ENCODE measurements at places on chromosomes 6 and 20.

- peak; percentile 92 for DNase-seq
Observed at GRCh38 chr6:111230351-111231089, 143.2 kb downstream of the SLC16A10 start.

DNA sequence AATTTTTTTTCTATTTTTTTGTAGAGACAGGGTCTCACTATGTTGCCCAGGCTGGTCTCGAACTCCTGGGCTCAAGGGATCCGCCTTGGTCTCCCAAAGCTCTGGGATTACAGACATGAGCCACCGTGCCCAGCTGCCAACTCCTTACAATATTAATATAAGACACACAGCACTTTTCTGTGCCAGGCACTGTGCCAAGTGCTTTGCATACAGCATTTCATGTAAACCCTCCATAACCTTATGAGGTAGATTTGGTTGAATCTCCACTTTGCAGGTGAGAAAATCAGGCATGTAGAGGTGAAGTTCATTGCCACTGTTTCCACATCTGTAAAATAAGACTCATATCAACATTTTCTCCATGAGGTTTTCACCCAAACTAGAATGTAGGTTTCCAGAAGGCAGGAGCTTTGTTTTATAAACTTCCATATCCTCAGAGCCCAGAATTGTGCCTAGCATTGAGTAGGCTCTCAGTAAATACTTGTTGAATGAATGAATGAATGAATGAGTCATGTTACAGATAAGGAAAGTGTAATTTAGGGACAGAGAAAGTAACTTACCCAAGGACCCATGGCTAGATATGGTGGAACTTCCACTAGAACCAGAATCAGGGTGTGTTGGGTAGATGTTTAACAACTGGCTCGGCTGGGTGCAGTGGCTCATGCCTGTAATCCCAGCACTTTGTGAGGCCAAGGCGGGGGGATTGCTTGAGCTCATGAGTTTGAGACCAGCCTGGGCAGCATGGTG lies 3.0 kb upstream of the CTNNBL1 start:
- no peak for DNase-seq

- no peak for DNase-seq
Observed at GRCh38 chr6:126941751-126942150, 176.7 kb upstream of the RSPO3 start.

DNA sequence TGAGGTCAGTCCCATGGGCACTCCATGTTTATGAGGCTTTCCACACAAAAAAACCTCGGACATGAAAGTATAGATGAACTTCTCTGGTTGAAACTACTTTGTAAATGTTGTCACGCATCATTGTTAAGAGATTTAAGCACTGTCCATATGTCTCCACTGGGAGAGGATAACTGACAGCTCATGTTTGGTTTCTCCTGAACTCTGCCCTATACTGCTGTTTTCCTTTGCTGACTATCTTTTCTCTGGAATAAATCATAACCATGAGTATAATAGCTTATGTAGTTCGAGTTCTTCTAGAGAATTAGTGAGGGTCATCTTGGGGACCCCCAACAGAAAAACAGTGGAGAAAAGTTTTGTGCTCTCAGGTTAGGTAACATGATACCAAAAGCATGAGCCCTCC lies 14.3 kb downstream of the THEMIS start:
- DNase-seq, result no peak

DNA sequence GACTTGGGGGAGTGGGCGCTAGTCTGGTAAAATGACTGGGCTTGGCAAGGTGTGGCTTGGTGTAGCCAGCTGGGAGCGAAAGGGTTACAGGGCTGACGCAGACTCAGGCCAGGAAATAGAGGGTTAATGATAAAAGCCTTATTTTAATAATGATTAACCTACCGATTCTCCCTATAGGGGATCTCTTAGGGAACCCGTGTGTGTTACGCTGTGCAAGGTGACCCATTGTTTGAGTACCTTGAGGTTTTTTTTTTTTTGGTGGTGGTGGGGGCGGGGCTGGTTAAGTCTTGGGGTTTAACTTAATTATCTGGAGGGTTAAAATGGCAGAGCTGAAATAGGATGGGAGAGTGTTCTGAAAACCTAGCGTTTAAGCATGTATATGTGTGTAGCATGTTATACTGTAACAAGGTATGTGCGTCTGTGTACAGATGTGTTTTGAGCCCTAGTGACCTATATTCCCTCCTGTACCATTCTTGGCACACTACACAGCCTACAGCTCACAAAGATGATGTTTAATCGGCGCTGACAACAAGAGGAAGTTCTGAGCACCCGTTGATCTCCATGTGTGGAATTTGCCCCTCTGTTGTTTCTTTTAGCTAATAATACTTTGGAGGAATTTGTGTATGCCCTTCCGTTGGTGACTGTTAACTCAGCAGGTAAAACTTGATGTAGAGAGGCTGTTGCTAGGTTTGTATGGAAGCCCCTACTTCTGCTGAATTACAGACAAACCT lies 1.3 kb downstream of the CARMIL1 start:
- DNase-seq, result no peak

GRCh38 chr6:4649728-4650127 lies 126.5 kb upstream of the CDYL start:
- peak; percentile 76 for DNase-seq

- DNase-seq, result no peak
Observed at GRCh38 chr20:46354207-46354555, 45.9 kb upstream of the CDH22 start.

DNA sequence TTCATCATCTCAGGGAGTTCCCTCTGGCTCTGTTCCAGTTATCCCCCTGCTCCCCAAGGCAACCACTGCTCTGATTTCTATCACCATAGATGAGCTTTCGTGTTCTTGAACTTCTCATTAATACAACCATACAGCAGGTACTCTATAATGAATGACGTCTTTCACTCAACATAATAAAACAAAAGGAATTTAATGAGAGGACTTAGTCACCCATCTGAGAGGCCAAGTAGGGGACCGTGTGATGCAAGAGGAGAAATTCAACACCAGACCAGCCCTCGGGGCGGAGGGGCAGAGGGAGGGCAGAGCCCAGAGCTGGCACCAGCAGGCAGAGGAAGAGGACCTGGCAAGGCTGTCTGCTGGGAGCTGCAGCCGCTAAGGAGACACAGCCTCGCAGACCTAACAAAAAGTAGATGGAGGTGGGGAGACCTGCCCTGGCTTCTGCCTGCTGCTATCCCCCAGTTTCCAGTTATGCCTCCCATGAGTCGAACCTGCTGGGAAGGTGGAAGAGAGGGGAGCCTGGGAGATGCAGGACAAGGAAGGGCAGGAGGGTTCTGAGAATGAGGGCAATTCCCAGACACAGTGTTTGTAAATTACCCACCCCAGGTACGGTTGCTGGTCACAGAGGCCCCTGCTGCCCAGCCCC lies 13.8 kb downstream of the CCN5 start:
- peak; percentile 45 for DNase-seq

DNA sequence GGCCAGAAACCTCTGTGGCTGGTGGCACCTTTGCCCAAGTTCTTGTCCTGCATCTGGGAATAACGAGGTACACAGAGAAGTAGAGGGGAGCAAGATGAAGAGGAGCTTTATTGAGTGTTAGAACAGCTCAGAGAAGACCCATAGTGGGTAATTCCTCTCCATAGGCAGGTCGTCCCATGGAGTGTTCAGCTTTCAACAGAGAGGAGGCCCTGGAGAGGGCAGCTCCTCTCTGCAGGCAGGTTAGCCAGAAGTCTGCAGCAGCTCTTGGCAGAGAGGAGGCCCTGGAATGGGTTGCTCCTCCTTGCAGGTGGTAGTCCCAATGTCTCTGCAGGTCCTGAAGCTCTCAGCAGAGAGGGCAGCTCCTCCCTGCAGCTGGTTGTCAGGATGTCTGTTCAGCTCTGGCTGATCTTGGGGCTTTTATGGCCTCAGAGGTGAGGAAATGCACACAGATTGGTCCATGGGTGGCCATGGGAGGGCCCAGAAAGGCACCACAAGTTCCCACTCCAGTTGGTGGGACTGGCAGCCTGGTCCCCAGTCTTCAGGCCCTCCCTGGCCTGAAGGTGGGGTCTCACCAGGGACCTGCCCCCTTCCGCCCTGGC lies 89.0 kb downstream of the IPCEF1 start:
- no peak for DNase-seq

DNA sequence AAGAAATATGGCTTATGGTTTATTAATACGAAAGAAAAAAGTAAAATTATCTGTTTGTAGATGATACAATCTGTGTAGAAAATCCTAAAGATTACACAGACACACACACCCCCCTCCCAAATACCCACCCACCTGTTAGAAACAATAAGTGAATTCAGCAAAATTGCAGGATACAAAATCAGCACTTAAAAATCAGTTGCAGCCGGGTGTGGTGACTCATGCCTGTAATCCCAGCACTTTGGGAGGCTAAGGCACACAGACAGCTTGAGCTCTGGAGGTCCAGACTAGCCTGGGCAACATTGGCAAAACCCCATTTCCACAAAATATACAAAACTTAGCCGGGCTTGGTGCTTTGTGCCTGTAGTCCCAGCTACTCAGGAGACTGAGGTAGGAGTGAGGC lies 42.3 kb downstream of the NINL start:
- no peak for DNase-seq

DNA sequence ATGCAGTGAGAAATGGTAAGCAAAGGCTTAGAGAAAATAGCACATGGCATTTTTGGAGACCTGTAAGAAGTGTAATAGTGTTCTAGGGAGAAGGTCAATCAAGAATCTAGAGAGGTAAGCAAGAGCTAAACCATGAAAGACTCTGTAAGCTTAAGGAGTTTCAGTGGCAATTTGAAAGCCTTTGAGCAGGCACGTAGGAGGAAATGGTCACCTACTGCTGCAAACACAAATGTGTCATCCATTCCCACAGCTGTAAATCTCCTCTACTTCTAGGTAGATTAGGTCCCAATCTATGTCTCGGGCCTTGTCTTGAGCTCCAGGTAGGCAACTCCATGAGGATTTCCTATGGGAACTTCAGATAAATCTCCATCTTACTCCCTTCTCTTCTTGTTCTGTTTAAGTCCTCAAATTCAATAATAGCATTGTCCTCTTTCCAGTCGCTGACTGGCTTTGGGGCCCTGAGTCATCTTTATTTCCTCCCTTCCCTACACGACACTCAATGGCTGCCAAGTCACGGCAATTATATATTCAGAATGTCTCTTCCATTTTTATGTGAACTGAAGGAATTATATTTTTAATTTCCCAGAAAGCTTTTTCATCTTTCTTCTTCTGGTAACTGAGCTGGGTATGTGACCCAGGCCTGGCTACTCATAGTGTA lies 24.2 kb upstream of the PAQR8 start:
- DNase-seq, result no peak

- DNase-seq, result no peak
Observed at GRCh38 chr6:169880516-169880915, 129.1 kb downstream of the ERMARD start.

DNA sequence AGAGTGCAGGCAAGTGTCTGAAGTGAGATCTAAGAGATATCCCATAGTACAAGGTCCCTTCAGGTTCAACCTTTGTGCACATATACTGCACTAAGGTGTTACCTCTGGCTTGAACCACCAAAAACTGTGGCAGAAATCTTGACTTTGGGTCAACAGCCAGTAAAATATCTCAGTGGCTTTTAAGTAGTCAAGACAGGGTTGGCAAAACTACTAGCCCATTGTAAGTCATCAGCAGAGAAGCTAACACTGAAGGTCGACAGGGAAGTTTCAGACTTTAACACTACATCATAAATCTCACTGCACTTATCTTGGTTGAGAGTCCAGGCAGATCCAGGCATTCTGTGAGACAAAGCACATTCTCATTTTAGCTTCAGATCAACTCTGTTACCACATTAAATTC lies 1684.7 kb downstream of the HACE1 start:
- DNase-seq, result no peak

DNA sequence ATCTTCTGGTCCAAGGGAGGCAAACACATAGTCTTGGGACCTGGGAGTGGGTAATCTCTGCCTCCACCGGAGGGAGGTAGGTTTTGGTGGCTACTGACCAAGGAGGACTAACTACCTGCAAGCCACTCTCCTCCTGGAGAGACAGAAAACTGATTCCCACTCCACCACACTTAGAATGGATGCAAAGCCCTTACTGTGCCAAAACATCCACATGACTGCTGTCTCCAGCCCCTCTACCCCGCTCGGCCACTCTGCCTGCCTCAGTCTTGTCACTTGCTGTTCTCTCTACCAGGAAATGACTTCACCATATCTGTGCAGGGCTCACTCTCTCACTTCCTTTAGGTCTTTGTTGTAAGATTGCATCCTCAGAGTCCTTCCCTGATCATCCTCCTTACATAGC lies 129.5 kb upstream of the ARG1 start:
- DNase-seq, result no peak

- DNase-seq, result no peak
Observed at GRCh38 chr6:90559931-90560330, 26.9 kb downstream of the MAP3K7 start.

DNA sequence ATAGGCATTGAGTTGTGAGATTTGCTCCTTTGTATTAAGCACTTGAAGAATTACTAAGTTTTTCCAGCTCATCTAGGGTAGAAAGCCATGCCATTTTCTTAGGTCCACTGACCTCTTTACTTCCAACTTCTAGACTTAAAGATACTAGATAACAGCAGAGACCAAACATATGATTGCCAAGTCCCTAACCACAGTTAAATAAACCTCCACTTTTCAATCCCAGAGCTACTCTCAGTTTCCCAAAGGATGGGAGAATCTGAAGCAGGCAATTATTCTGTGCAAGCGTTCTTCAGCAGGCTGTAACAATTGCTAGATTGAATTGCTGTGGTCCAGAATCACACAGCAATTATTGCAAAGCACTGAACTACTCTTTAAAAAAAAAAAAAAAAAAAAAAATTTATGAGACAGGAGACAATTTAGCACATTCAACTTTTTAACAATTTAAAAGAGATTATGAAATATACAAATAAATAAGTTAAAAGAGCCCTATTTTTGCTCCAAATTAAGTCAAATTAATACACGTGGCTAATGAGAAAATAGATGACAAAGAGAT lies 104.0 kb upstream of the PRSS16 start:
- no peak for DNase-seq

DNA sequence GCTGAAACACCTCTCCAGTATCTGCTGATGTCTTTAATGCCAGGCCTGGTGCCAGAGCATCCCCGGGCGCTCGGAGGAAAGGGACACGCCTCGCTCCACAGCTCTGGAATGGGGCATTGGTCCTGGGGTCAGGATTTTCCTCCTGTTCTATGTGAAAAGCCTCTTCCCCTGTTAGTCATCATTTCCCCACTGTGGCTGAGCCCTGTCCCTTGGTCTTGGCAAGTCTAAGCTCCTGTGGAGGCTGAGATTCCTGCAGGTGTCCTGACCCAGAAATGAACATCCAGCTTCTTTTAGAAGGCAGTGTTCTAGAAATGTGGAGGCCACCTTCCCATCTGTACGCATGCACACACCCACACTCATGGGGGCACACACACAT lies 19.4 kb downstream of the SYNDIG1 start:
- no peak for DNase-seq

GRCh38 chr6:19719691-19720128 lies 117.5 kb upstream of the ID4 start:
- no peak for DNase-seq
